ENCODE measurements at places on chromosomes 7 and 10. TPM values are rescaled to one million over a fixed set of nuclear protein-coding genes. Genes with fewer than 3 reads are reported as not detected.

DNA sequence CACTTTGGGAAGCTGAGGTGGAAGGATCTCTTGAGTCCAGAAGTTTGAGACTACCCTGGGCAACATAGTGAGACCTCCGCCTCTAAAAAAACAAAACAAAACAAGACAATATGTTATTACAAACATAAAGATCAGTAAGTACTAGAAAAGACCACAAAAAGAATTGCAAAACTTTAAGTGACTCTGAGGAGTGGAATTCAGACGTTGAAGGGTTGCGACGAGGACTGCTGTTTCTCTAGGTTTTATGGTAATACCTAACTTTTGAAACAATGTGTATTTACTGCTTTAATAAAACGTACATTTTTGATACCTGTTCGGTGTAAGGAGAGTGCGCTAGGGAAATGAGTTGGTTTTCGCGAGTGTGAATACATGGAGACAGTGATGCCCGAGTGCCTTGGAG is 250.4 kb downstream of the GATA3 start:
- H3K4me1 ChIP-seq = no peaks in the 10 kb centered on the region
- DNase-seq = no peak
- no peak overlapping the region for H3K4me3 ChIP-seq
- H3K27ac ChIP-seq = no peak overlapping the region
- no peaks in the 10 kb centered on the region for H3K36me3 ChIP-seq
- no peaks in the 10 kb centered on the region for H3K27me3 ChIP-seq

TMEM270 gene
- total RNA-seq = 0.25 TPM

DNA sequence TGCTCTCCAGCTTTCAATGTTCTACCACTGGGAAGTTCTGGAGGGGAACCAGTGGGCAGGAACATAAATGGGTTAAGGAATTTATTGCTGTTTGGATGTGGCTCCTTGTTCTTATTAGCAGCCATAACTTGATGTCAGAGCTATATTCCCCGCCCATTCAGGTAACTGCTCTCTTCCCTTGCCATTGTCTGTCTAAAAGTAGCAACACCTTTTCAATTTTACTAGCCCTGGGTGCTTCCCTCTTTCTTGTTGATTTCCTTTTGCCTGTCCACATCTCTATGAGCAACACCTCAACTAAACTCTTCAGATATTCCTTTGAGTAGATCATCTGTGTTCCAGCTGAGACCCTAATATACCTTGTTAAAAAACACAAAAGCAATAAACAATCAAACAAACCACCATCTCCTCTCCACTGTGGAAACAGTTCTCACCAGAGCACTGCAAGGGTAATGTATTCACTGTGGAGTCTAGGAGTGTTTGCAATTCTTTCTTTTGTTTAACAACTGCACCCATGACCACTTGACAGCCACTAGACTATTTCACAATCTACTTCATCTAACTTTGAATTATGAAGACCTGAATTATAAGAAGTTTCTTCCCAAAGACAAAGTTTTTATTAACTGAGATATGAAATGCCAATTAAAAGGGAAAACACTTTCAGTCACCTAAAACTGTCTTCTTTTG is 436.7 kb downstream of the IPMK start:
- H3K4me3 ChIP-seq = no peak overlapping the region
- H3K36me3 ChIP-seq = no peaks in the 10 kb centered on the region
- no peak for DNase-seq
- no peaks in the 10 kb centered on the region for H3K27me3 ChIP-seq

HTRA1 gene
- 10.4 TPM for total RNA-seq

DNA sequence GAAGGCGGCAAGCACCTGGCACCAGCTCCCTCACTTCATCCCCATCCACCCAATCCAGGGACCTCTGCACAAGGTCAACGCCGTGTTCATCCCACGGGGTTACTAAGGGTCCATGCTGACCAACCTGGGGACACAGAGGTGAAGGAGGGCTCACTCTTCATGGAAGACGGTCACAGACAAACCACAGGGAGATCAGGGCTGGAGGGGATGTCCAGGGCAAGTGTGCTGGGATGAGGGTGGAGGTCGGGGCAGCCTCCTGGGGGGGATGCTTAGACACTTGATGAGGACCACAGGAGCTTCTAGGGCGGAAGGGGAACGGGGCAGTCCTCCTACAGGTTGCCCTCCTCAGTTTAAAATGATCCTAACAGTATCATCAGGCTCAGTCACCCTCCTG is 46.7 kb downstream of the FAM53B start:
- no peaks in the 10 kb centered on the region for H3K36me3 ChIP-seq
- H3K4me1 ChIP-seq = peaks cover 29% of the 10 kb centered on the region
- no peak overlapping the region for H3K4me3 ChIP-seq
- no peak for DNase-seq

DNA sequence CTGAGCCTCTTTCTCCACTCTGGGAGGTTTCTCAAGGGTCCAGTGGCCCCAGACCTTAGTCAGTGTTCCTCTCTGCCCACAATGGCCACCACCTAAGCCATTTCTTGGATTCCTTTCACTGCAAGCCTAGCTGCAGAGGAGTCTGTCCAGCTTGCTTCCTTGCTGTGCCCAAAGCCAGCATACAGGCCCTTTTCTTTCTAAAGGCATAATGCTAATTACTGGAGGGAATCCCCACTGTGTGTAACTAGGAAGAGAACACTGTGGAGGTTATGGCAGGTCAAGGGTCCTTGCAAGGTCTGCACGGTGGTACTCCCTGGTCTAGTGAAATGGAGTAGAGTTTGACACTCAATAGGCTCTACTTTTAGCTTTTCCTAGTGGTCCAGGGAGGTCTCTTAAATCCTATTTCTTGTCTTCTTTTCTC is 70.4 kb upstream of the CC2D2B start:
- no peak for DNase-seq
- H3K27ac ChIP-seq = no peak overlapping the region
- no peaks in the 10 kb centered on the region for H3K4me1 ChIP-seq
- H3K4me3 ChIP-seq = no peak overlapping the region
- no peaks in the 10 kb centered on the region for H3K27me3 ChIP-seq
- H3K36me3 ChIP-seq = no peaks in the 10 kb centered on the region

BLNK gene
- total RNA-seq = 14.5 TPM

DNA sequence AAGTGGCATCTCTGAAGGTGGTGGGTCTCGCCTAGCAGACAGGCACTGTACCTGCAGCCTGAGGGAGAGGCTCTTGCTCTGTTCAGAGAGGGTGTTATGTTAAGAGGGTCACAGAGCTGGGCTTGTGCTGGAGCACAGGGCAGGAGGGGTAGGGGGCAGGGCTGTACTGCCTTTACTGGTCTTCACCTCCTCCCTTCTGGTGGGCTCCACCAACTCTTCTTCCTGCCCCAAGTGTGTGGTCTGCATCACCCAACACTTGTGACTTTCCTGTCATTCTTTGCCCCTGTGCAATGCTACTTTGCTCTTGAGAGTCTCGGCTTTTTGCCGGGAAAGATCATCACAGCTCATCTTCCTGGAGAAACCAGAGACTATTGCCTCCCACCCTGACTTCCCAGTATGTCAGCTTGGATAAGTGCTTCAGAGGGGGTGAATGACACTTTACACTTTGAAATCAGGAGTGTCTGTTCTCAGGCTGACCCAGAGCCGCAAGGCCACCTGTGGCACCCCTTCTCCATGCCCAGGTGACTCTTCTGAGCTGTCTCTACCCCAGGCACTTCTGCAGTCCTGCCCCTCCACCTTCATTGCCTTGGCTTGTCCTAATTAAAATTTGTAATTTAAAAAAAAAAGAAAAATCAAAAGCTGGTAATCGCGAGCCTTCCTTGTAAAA is 38.4 kb upstream of the IKZF1 start:
- H3K27ac ChIP-seq = no peak overlapping the region
- no peaks in the 10 kb centered on the region for H3K36me3 ChIP-seq
- no peak overlapping the region for H3K4me3 ChIP-seq
- H3K4me1 ChIP-seq = no peaks in the 10 kb centered on the region

CD36 gene
- total RNA-seq = 12.0 TPM

CALHM1 gene
- not detected for total RNA-seq

GRCh38 chr7:949021-949934 is 5.2 kb downstream of the ADAP1 start:
- H3K4me3 ChIP-seq = no peak overlapping the region
- H3K4me1 ChIP-seq = peaks cover 12% of the 10 kb centered on the region

GRCh38 chr7:11858622-11859302 is 26.8 kb upstream of the THSD7A start:
- no peak overlapping the region for H3K27ac ChIP-seq
- H3K36me3 ChIP-seq = no peaks in the 10 kb centered on the region
- H3K4me3 ChIP-seq = no peak overlapping the region
- no peak for DNase-seq
- no peaks in the 10 kb centered on the region for H3K4me1 ChIP-seq

GRCh38 chr10:47098964-47099363 is 187.7 kb downstream of the PTPN20 start:
- H3K4me1 ChIP-seq = no peaks in the 10 kb centered on the region
- H3K27me3 ChIP-seq = no peaks in the 10 kb centered on the region
- no peaks in the 10 kb centered on the region for H3K36me3 ChIP-seq
- no peak overlapping the region for H3K4me3 ChIP-seq

- no peaks in the 10 kb centered on the region for H3K27me3 ChIP-seq
- H3K36me3 ChIP-seq = no peaks in the 10 kb centered on the region
- H3K27ac ChIP-seq = no peak overlapping the region
- no peaks in the 10 kb centered on the region for H3K4me1 ChIP-seq
Observed at GRCh38 chr10:119481781-119482426, 60.6 kb downstream of the RGS10 start.

DNA sequence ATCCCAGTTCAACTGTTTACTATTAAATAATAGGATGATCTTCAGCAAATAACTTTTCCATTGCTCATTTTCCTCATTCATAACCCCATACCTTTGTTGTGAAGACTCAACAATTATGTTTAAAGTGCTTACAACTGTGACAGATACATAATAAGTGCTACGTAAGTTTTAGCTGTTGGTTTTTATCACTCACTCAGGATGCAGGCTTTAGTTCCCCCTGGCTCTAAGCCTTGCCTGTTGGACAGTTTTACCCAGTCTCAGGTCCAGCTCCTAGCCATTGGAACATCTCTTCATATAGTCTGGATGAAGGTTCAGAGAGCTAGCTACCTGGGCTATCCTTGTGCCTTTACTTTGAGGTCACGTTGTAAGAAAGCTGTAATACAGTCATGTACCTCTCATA is 353.2 kb downstream of the CRPPA start:
- H3K36me3 ChIP-seq = no peaks in the 10 kb centered on the region
- no peak for DNase-seq
- no peaks in the 10 kb centered on the region for H3K27me3 ChIP-seq
- no peak overlapping the region for H3K27ac ChIP-seq

DNA sequence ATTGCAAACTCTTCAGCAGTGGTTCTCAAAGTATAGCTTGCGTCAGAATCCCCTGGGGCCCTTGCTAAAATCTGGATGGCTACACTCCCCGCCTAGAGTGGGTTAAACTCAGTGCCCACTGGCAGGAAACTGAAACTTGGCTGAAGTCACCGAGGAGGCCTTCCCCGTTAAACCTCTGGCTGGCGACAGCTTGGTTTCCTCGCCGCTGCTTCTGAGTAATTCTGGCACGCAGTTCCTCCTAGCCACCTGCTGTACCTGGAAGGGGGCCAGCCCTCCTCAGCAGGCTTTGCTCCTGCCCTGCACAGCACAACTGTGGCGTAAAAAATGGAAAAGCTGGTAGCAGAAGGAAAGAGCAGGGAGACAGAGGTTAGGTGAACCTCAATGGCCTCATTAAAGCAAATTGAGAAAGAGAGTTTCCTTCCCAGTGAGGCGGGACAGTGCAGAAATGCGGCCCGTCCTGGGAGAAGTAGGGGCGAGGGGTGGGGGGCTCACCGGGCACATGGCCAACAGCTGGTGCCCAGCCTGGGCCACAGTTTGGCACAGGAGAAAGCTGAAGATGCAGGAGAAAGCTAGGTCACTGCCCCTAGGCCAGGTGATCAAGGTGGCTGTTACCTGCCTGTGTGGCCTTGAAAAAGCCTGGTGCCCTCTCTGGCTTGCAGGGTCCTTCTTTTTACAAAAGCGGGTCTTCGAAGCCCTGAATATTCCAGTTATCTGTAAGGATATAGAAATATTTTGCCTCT is 46.6 kb downstream of the ALOX5 start:
- H3K27ac ChIP-seq = peak overlapping the region; percentile 85
- peaks cover 11% of the 10 kb centered on the region for H3K4me1 ChIP-seq
- H3K27me3 ChIP-seq = no peaks in the 10 kb centered on the region
- peak; percentile 94 for DNase-seq
- no peaks in the 10 kb centered on the region for H3K36me3 ChIP-seq
- no peak overlapping the region for H3K4me3 ChIP-seq

WDFY4 gene
- total RNA-seq = 0.56 TPM

- H3K27ac ChIP-seq = no peak overlapping the region
- no peaks in the 10 kb centered on the region for H3K36me3 ChIP-seq
- DNase-seq = no peak
- H3K4me3 ChIP-seq = no peak overlapping the region
- no peaks in the 10 kb centered on the region for H3K27me3 ChIP-seq
Observed at GRCh38 chr7:382043-382400, 92.1 kb downstream of the FOXL3 start.

PRKAR2B gene
- 8.1 TPM for total RNA-seq

MYPN gene
- total RNA-seq = 0.34 TPM

FAM131B gene
- total RNA-seq = 0.25 TPM

DNA sequence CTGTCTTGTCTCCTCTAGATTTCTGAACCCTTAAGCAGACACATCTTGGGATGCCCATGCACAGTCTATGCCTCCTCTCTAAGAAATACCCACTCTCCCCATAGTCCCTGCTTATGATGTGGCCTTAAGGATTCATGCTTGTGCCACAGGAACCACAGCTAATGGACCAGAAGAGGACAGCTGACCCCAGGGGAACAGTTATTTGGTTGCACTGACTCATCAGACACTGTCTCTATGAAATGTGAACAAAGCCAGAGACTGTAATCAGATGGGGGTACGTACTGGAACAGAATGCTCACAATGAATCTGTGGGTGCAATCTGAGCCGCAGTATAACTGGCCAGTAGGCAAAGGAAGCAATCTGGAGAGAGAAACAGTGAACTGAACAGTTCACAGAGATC is 121.9 kb downstream of the USP6NL start:
- no peak overlapping the region for H3K27ac ChIP-seq
- H3K4me3 ChIP-seq = no peak overlapping the region
- no peak for DNase-seq
- H3K27me3 ChIP-seq = no peaks in the 10 kb centered on the region
- H3K36me3 ChIP-seq = no peaks in the 10 kb centered on the region
- H3K4me1 ChIP-seq = no peaks in the 10 kb centered on the region

DNA sequence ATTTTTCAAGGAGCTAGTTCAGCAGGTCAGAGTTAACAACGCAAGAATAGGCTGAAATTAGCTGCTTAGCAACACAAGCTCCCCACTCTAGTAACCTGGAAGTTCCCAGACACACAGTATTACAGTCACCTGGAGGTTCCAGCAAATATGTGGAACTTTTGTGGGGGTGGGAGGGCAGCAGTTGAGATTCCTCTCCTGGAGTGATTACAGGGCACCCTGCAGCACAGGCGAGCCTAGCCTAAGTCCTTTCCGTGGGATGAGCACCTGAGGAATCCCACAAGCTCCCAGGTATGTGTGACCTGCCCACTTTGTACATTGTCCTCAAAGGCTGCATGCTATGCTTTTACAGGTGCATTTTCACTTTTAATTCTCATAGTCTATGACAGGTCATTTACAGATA is 13.6 kb downstream of the TPK1 start:
- no peaks in the 10 kb centered on the region for H3K27me3 ChIP-seq
- DNase-seq = no peak
- no peaks in the 10 kb centered on the region for H3K36me3 ChIP-seq
- no peak overlapping the region for H3K27ac ChIP-seq
- H3K4me1 ChIP-seq = peaks cover 6% of the 10 kb centered on the region

Data from pancreas (tissue), 10 donors.